T-cell (primary cell): ENCODE measurements at places on chromosomes 1 and 21.

DNA sequence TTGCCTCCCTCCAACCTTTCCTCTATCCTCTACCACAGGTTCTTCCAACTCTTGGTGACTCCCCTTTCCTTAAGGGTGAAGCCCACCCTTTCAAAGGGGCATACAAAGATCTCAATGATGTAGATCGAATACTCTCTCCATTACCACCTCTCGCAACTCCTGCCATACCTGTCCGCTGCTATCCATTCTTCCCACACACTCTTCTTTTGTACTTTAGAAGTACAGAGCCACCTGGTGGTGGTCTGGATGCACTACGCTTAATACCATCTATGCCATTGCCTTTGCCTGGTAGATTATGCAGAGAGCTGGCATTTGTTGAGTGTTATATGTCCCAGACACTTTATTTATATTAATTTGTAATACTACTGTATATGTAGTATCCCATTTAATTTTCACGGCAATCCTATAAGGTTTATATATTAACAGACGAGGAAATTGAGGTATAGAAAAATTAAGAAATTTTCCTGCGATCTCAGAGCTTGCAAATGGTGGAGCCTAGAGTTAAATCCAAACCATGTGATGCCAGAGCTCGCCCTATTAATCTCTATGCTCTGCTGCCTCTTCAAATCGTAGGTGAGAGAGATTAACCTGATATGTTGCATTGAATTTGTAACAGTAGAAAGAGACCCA lies 22.9 kb downstream of the TSHB start:
- H3K27me3 ChIP-seq: no peaks in the 10 kb centered on the region
- no peaks in the 10 kb centered on the region for H3K36me3 ChIP-seq
- peak; percentile 53 for DNase-seq
- peaks cover 4% of the 10 kb centered on the region for H3K4me1 ChIP-seq
- H3K4me3 ChIP-seq: no peak overlapping the region

- H3K4me3 ChIP-seq: no peak overlapping the region
- no peak for DNase-seq
- H3K27ac ChIP-seq: no peak overlapping the region
- H3K4me1 ChIP-seq: peaks cover 7% of the 10 kb centered on the region
These were observed 47.1 kb downstream of the STX6 start for GRCh38 chr1:180975551-180975950.

- H3K36me3 ChIP-seq: no peaks in the 10 kb centered on the region
- peaks cover 17% of the 10 kb centered on the region for H3K4me1 ChIP-seq
- no peak for DNase-seq
- H3K27me3 ChIP-seq: no peaks in the 10 kb centered on the region
- H3K27ac ChIP-seq: no peak overlapping the region
These were observed 11.7 kb upstream of the TDRD10 start for GRCh38 chr1:154490317-154490716.

DNA sequence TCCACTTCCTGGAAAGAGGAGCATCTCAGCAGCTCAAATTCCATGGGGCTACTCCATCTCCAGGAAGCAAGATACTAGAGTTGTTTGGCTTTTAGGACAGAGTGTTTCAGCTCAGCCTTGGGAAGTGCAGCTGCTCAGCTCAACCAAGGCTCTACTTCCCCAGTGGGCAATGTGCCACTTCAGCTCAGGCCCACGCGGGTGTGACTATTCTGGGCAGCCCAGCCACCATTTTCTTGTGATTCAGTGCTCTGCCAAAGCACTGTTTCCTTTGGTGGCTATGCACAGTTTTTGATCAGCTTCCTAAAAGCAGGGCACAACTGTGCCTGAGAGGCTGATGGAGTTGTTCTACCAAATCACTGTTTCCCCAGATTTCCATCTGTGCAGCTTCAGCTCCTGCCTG lies 1104.9 kb upstream of the TMPRSS15 start:
- H3K4me1 ChIP-seq: no peaks in the 10 kb centered on the region
- no peak for DNase-seq
- no peak overlapping the region for H3K27ac ChIP-seq
- H3K27me3 ChIP-seq: no peaks in the 10 kb centered on the region
- no peak overlapping the region for H3K4me3 ChIP-seq

GRCh38 chr1:178810585-178810984 lies 60.3 kb downstream of the ANGPTL1 start:
- DNase-seq: no peak
- no peak overlapping the region for H3K27ac ChIP-seq
- no peaks in the 10 kb centered on the region for H3K36me3 ChIP-seq

- peaks cover 20% of the 10 kb centered on the region for H3K27me3 ChIP-seq
- no peaks in the 10 kb centered on the region for H3K4me1 ChIP-seq
- no peak overlapping the region for H3K4me3 ChIP-seq
- DNase-seq: no peak
- no peak overlapping the region for H3K27ac ChIP-seq
These were observed 21.6 kb downstream of the PADI4 start for GRCh38 chr1:17329610-17330009.

GRCh38 chr1:187842406-187843165 lies 1013.8 kb downstream of the PLA2G4A start:
- no peak overlapping the region for H3K4me3 ChIP-seq
- no peaks in the 10 kb centered on the region for H3K27me3 ChIP-seq
- H3K4me1 ChIP-seq: no peaks in the 10 kb centered on the region
- no peak overlapping the region for H3K27ac ChIP-seq

GRCh38 chr1:204979891-204980649 lies 62.9 kb upstream of the CNTN2 start:
- no peak overlapping the region for H3K27ac ChIP-seq
- peaks cover 68% of the 10 kb centered on the region for H3K27me3 ChIP-seq
- no peaks in the 10 kb centered on the region for H3K4me1 ChIP-seq
- no peaks in the 10 kb centered on the region for H3K36me3 ChIP-seq

- H3K27ac ChIP-seq: no peak overlapping the region
- H3K36me3 ChIP-seq: no peaks in the 10 kb centered on the region
- H3K27me3 ChIP-seq: peaks cover 3% of the 10 kb centered on the region
- H3K4me1 ChIP-seq: peaks cover 9% of the 10 kb centered on the region
These were observed 1.6 kb upstream of the AJAP1 start for GRCh38 chr1:4652631-4653327.

- H3K4me3 ChIP-seq: no peak overlapping the region
- no peak for DNase-seq
- no peaks in the 10 kb centered on the region for H3K27me3 ChIP-seq
These were observed 22.0 kb downstream of the NSL1 start for GRCh38 chr1:212769459-212770167.

GRCh38 chr1:156864796-156865195 lies 4.1 kb downstream of the NTRK1 start:
- H3K27me3 ChIP-seq: peaks cover 86% of the 10 kb centered on the region
- no peak for DNase-seq
- H3K27ac ChIP-seq: no peak overlapping the region
- H3K36me3 ChIP-seq: no peaks in the 10 kb centered on the region

GRCh38 chr1:24392982-24393650 lies 20.5 kb downstream of the STPG1 start:
- peaks cover 22% of the 10 kb centered on the region for H3K4me1 ChIP-seq
- no peak overlapping the region for H3K4me3 ChIP-seq
- peak; percentile 27 for DNase-seq
- H3K36me3 ChIP-seq: no peaks in the 10 kb centered on the region
- H3K27me3 ChIP-seq: no peaks in the 10 kb centered on the region
- peak overlapping the region; percentile 93 for H3K27ac ChIP-seq
